ENCODE measurements at places on chromosomes 11 and 22. TPM values are rescaled to one million over a fixed set of nuclear protein-coding genes. Genes with fewer than 3 reads are reported as not detected.

DNA sequence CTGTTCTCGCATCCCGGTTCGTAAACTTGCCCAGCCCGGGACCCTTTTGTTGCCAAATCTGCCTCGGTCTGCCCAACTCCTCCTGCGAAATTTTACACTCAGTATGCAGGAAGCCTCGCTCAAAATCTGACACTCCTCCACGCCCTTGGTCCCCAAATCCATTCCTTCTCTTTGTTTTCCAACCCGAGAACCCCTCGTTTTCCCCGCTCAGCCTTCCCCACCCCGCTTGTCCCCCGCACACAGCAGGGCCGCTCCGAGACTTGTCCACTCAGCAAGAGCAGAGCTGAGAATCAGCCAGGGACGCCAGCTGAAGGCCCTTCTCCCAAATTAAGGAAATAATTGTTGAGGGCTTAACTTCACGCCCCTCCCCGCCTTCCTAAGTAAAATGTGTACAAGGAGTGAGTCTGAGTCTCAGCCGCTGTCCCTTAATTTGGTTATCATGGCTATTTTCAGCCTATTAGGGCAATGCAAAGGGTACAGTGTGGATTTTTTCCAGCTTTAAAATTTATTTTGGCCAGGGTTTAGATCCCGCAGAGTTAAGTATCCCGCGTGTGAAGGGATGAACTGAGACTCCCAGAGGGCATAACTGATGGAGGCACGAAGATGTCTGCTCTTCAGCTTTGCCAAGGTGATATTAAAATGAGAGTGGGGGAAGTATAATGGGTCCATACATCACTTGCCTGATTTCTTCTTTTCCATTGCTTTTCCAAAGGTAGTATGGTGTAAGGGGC is 581 bp upstream of the FBXO3 start:
- DNase-seq, result peak; percentile 42

Gene UPK2
- total RNA-seq, result 2.2 TPM

GRCh38 chr11:124807201-124807600 is 7.0 kb upstream of the MSANTD2 start:
- DNase-seq, result no peak

GRCh38 chr22:37492428-37493344 is 6.5 kb upstream of the MFNG start:
- no peak for DNase-seq

- no peak for DNase-seq
These were observed 4.6 kb downstream of the MOB2 start for GRCh38 chr11:1481861-1482441.

DNA sequence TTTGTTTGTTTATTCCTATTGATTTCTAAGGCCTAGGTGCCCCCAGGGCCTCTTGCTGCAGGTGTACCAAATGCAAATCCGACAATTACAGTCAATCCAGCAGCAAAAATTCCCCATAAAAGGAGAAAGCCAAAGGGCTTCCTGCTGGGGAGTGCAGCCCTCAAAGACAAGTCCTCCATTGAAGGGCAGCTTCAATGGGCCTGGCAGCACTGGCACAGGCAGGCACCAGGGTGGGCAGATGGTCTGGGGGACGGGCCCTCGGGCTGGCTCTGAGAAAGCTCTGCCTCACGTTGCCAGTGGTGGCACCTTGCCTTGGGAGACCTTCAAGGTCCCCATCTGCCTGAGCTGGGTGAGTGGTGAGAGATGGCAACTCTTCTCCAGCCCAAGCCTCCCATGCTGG is 128.0 kb downstream of the DSCAML1 start:
- DNase-seq, result no peak

DNA sequence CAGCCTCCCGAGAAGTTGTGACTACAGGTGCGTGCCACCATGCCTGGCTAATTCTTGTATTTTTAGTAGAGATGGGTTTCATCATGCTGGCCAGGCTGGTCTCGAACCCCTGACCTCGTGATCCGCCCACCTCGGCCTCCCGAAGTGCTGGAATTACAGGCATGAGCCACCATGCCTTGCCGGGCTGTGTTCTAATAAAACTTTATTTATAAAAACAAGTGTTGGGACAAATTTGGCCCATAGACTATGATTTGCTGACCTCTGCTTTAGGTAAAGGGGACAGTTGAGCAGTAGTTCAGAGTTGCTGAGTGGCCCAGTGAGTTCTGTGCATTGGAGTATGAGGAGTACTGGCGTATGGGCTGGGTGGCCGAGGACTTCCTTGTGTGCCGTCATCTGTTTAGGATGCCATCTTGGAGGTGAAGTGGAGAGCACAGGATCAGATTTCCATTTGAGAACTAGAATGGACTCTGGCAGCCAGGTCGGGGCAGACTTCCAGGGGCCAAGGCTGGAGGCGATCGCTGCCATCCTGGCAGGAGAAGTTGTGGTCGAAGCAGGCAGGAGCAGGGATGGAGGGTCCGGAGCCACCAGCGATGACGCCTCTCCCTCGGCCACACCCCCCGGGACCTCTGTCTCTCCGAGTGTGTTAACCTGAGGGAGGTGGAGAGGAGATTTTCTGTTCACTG is 43.8 kb downstream of the FBLN1 start:
- DNase-seq, result peak; percentile 3

DNA sequence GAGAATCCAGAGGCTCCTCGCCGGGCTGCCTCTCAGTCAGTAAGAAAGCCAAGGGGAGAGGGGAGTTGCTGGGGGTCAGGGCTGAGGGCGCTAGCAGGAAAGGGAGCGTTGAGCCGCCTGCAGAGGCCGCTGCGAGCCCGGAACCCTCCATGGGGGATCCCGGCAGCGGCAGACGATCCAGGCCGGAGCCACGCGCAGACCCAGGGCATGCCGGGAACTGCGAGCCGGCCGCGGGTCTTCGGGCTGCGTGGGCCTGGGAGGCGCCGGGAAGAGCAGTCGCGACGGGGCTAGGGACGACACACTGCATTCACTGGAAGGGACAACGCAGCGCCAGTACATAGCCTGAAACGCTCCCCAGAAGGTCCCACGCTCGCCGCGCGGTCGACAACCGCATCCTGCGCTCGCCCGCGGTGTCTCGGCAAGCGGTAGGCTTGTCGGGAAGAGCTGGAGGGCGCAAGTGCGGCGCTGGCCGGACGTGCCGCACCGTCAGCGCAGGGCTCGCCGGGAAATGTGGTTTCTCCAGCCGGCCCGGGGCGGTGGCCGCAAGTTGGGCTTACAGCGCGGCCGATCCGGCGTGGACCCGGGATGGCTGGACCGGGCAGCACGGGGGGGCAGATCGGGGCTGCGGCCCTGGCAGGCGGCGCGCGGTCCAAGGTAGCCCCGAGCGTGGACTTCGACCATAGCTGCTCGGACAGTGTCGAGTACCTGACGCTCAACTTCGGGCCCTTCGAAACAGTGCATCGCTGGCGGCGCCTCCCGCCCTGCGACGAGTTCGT is at the start of gene LZTR1:
Gene LZTR1, plus strand, starts transcription at position 511 of the 776 bp plus-strand sequence. Its CDS starts 75 bp downstream, at position 586.
- peak; percentile 91 for DNase-seq

Gene TCIRG1
- total RNA-seq, result 61.0 TPM

DNA sequence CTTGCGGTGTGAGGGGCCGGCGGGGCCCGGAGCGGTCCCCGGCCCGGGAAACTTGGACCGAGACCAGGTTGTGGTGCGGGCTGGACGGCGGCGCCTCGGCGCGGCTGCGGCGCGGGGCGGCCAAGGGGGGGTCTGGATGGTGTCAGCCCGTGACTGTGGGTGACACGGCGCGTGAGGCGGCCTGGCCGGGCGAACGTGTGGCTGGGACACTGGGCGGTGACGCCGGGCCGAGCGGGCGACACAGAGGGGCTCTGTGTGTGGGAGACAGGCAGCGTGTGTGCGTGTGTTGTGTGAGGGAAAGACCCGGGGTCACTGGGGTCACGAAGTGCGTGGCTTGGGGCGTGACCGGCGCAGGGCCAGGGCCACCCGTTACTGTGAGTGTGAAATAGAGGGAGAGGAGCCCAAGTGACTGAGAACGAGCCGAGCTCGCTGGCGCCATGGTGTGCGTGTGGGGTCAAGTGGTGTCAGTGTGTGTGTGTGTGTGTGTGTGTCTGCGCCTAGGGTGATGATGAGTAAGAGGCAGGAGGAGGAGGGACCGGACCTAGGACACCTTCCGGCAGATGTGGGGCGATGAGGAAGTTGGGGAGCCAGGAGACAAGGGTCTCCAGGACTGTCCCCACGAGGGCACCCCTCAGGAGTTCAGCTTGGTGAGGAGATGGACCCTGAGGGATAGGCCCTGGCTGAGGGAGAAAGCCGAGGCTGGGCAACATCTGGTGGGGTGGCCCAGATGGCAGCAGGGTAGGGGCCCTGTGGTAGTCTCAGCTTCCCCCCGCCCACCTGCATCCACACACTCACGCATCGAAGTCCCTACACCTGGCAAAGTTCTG is 817 bp downstream of the RELT start:
- peak; percentile 75 for DNase-seq

Gene FAM111B
- 5.4 TPM for total RNA-seq

GRCh38 chr11:114775875-114776621 is 97.7 kb downstream of the NXPE2 start:
- DNase-seq, result no peak

DNA sequence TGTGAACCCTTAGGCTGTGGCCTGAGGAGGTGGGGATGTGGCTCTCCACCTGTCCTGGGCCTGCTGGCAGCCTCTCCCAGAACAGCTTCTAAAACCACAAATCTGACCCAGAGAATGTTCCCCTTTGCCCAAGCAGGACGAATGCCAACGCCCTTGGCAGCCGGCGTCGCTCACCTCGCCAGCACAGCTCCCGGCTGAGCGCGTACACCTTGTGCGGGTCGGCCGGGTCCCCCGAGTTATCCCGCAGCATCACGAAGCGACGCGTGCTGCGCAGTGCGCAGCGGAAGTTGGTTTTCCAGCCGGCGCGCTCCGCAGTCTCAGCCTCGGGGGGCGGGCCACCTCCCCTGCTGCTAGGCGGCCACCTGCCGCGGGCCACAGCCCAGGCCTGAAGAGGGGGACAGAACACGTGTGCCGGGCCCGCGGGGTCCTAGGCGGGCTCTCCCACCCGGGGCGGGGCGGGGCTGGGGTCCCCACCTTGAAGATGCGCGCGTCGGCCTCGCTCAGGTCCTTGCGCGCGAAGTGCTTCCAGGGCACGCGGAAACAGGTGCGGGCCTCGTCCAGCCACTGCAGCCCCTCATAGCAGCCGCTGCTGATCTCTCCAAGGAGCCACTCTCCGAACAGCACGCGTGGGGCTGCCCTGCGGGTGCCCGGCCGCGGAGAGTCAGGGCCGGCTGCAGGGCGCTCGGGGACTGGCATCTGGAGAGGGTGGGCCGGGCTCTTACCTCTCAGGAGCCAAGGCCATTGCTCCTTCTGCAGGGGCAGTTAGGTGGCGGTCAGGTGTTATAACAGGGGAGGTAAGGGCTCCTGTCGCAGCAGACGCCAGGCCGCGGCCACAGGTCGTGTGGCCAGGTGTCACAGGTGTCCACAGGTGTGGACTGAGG is 887 bp downstream of the IRF7 start:
- no peak for DNase-seq

- no peak for DNase-seq
These were observed 71.3 kb upstream of the FSHB start for GRCh38 chr11:30159546-30159945.

- DNase-seq, result no peak
These were observed 9.2 kb upstream of the MRGPRF start for GRCh38 chr11:69022260-69022659.

GRCh38 chr22:23453277-23453676 is 126.8 kb downstream of the IGLL1 start:
- no peak for DNase-seq

DNA sequence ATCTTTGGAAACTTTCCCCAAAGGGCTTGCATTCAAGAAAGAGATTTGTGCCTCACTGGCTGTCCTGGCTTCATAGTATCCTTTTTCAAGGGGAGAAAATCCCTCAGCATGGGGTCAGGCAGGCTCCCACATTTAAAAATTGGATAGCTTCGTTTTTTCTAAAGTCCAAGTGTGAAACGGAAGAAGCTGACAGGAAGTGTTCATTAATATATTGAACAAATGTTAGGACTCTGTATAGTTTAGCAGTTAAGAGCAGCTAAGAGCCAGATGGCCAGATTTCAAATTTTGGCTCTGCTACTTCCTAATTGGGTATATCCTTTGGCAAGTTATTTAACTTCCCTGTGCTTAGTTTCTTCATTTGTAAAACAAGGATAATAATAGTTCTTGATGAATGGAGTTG is 354.9 kb upstream of the FAT3 start:
- DNase-seq, result no peak

Gene FOLH1
- not detected for total RNA-seq

- DNase-seq, result no peak
These were observed 44.3 kb downstream of the AASDHPPT start for GRCh38 chr11:106121570-106122320.

GRCh38 chr11:109892321-109892794 is 200.8 kb upstream of the ZC3H12C start:
- DNase-seq, result no peak

Gene POU2AF3
- total RNA-seq, result 2.5 TPM

GRCh38 chr11:2143799-2144543 is 4.8 kb upstream of the IGF2 start:
- DNase-seq, result peak; percentile 60

Gene MS4A2
- not detected for total RNA-seq

Gene XKR3
- 0.33 TPM for total RNA-seq

Gene GTSE1
- 4.4 TPM for total RNA-seq

- DNase-seq, result no peak
These were observed 37.4 kb downstream of the DUSP8 start for GRCh38 chr11:1534682-1535081.

Gene OR8B3
- not detected for total RNA-seq

DNA sequence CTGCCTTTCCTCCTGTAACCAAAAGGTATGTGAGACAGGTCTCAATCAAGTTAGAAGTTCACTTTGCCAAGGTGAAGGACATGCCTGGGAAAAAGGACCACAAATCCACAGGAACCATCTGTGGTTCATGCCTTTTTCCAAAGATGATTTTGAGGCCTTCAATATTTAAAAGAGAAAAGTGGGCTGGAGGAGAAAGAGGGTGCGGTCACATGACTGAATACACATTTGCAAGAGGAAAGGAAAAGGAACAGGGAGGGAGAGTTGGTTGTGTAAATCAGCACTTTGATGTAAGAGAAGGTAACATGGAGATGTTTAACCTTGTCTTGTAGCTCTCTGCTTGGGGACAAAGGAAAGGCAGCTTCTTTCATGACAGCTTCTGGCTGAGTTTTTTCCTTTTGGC is 21.2 kb downstream of the MOV10L1 start:
- no peak for DNase-seq

Gene BTG4
- not detected for total RNA-seq

Gene EIF3L
- 365 TPM for total RNA-seq

Gene KDM4E
- total RNA-seq, result not detected

Gene OR8D4
- 0.90 TPM for total RNA-seq

Gene TBX10
- total RNA-seq, result not detected
